ENCODE measurements at places on chromosomes 2 and 18.

GRCh38 chr2:105812180-105813044 is 67.7 kb downstream of the NCK2 start:
- no peak for DNase-seq

GRCh38 chr2:9205486-9205885 is 1.1 kb upstream of the ASAP2 start:
- no peak for DNase-seq

- no peak for DNase-seq
Observed at GRCh38 chr2:33388996-33389395, 87.5 kb upstream of the RASGRP3 start.

- no peak for DNase-seq
Observed at GRCh38 chr2:226139759-226140158, 659.9 kb downstream of the IRS1 start.

- DNase-seq = no peak
Observed at GRCh38 chr2:9274701-9275343, 68.2 kb downstream of the ASAP2 start.

- no peak for DNase-seq
Observed at GRCh38 chr18:5444269-5444668, 99.5 kb downstream of the EPB41L3 start.

DNA sequence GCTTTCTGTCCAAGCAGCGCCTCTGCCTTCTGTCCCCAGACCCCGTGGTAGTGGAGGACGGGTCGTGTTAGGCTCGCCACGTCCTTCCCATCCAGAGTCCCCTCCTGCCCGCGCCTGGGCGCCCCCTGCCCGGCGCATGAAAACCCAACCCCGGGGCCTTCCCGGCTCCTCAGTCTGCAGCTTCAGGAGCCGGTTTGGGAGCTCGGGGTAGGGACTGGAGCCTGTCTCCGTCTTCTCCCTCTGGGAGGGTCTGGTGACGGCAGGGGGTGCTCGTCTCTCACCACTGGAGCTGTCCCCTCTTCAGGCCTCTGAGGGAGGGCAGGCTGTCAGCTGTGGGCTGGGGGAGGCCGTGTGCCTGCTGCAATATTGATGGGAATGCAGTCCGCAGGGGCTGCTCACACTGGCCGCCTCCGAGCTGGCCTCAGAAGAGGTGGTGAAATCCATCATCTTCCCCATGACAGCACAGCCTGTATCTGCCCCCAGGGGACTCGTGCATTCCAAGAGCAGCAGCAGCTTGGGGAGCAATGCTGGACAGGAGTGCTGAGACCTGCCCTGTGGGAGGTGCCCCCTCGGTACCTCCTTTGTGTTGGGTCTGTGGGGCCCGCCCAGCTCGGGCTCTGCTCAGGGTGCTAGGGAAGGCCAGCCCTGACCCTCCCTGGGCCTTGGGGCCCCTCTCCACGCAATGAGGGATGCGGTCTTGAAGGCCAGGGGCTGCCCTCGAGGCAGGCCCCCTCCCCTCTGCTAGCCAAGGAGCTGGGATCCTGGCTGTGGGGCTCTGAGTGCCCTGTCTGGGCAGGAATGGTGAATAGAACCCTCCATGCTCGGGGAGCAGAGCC is 17.8 kb upstream of the KLHL30 start:
- DNase-seq = peak; percentile 77

DNA sequence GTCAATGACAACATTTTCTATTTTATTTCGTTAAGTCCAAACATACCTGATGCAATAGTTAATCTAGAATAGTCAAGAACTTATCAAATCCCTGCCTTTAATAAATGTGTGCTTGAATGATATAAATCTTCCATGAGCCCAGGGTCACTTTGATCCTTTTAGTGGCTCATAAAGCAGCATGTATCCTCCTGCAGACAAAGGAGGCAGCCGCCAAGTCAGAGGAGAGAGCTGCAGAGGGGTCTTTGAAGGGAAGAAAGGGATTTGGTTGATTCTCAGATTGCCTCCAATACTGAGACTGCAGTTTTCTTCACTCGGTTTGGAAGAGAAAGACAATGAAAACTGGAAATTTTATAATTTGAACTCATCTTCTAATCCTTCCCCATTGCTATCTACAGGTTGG is 378.4 kb upstream of the PIK3C3 start:
- DNase-seq = no peak

GRCh38 chr2:27014771-27015433 is 17.9 kb upstream of the TMEM214 start:
- no peak for DNase-seq

- DNase-seq = peak; percentile 70
Observed at GRCh38 chr18:9642799-9643462, 28.6 kb upstream of the PPP4R1 start.

DNA sequence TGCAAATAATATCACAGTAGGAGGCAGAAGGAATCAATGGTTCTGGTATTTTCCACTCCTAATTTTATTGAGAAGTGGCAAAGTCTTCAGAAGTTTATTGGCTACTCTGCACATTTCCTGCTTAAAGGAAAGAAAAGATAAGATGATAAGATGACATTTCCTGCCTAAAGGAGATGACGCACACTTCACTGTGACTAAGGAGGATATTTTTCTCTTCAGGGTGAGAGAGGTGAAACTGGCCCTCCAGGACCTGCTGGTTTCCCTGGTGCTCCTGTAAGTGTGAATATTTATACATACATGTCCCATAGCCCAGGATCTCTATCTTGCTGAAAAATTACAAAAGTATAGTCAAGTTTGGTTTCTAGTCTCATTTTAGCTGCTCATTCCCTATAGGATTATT is 27.9 kb downstream of the COL3A1 start:
- no peak for DNase-seq

DNA sequence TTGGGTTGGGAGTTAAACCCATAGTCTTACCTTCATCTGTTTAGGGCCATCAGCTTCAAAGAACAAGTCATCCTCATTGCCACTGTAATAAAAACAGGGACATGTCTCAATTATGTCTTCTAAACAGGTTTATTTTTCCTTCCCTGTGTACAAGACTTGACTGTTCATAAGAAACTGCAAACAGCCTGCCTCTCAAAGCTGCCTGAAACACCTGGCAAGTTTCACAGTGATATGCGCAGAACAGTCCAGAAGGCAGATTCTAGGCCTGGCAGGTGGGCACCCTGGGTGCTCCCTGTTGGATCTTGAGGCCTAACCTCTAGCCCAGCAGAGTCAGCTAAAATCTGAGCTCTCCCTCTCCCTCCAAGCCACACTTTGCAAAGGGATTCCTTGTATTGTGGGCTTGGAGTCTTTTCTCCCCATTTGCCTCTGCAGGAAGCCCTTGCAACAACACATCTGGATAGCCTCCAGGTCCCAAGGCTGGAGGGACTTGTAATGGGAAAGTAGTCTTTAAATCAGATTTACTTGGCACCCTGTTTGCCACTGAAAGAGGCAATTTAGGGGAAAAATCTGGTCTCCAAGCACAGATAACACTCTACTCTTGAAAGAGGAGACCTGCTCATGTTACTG is 930 bp downstream of the IL1B start:
- no peak for DNase-seq

GRCh38 chr18:76988827-76989646 is 143.5 kb downstream of the MBP start:
- peak; percentile 24 for DNase-seq

GRCh38 chr2:99595373-99595772 is 105.6 kb upstream of the REV1 start:
- no peak for DNase-seq

DNA sequence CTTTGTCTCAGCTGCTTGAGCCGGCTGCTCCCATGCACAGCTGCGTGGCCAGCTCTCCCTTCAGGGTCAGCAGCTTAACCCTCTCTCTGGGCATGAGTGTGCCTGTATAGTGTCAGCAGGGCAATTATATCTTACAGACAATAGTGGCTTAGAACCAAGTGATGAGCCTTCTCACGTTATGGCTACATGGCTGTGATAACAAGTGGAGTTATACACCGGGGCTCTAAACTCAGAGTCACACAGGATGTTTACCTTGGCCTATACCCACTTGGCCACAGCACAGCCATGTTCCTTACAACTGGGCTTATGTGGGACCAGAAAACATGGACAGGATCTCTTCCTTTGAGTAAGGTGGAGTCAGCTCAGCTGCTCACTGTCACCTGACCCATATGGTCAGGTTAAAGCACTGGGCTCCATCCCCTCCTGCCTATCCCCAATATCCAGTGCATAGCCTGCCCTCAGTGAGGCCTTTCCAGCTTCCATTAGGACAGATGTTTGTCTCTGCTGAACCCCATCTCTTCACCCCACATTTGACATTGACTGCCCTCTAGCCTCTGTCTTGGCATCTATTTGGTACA is 294.2 kb upstream of the NCKAP5 start:
- DNase-seq = peak; percentile 16

GRCh38 chr2:127680706-127681287 is 5.5 kb upstream of the LIMS2 start:
- DNase-seq = peak; percentile 45

GRCh38 chr2:30706534-30707303 is 100.5 kb downstream of the CAPN13 start:
- peak; percentile 69 for DNase-seq

DNA sequence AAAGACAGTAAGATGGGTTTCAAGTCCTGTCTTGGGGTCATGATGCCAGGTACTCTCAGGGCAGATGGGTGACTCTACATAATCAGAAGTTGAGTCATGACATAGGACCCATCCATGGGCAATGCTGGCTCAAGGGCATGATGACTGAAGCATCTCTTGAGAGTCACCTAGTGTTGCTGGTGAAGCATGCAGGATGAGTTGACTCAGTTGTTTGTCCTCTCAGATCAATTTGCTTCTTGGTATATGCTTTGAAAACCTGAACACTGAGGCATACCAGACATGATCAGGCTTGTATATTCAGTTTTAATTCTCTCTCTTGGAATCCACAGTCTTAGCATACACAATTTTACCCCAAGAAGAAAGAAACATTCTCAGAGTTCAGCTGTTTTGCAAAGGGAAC is 658.9 kb upstream of the NXPH2 start:
- no peak for DNase-seq

- no peak for DNase-seq
Observed at GRCh38 chr2:217258170-217258569, 398.3 kb upstream of the TNP1 start.

- DNase-seq = no peak
Observed at GRCh38 chr2:170371231-170371998, 193.5 kb downstream of the MYO3B start.

- DNase-seq = no peak
Observed at GRCh38 chr18:68713796-68714195, 1.1 kb downstream of the TMX3 start.

GRCh38 chr2:201182650-201183364 is at the start of gene CASP10:
CASP10 (plus strand) TSS chr2:201183141; CDS start chr2:201185778, 2,637 bp downstream.
- DNase-seq = no peak

- peak; percentile 71 for DNase-seq
Observed at GRCh38 chr2:22355816-22356433, 1029.1 kb upstream of the KLHL29 start.

DNA sequence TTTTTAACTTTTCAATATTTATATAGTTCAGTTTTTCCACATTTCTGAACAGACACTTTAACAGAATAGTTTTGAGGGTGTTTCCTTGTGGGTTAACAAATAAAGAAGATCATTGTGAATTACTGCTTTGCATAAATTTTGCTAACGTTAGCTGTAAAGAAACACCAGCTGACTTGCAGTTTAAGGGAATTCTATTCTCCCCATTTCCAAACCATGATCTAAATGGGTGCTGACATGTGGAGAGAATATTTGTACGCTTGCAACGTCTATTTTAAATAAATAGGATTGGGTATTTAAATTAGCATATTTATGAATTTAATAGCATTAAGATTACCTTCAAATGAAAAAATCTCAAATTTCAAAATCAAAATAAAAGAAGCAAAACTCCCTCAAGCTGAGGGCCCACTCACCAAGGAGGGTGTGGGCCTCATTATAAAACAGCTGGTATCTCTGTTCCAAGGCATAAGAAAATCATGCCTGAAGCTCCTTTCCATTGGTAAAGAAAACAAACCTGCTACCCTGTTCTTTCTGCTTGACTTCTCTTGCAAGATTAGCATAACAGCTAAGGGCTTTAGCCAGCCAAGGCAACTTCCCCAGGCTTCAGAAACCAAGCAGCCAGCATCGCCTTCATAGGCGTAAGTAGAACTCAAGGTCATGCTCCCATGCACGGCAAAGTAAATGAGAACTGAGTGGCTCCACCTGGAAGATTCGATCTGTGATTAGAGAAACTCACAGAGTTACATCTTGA is 3.2 kb downstream of the MRO start:
- DNase-seq = no peak

- DNase-seq = peak; percentile 79
Observed at GRCh38 chr18:25832001-25832604, 258.3 kb downstream of the SS18 start.

GRCh38 chr18:51447351-51448342 is 250.2 kb upstream of the MEX3C start:
- peak; percentile 82 for DNase-seq

DNA sequence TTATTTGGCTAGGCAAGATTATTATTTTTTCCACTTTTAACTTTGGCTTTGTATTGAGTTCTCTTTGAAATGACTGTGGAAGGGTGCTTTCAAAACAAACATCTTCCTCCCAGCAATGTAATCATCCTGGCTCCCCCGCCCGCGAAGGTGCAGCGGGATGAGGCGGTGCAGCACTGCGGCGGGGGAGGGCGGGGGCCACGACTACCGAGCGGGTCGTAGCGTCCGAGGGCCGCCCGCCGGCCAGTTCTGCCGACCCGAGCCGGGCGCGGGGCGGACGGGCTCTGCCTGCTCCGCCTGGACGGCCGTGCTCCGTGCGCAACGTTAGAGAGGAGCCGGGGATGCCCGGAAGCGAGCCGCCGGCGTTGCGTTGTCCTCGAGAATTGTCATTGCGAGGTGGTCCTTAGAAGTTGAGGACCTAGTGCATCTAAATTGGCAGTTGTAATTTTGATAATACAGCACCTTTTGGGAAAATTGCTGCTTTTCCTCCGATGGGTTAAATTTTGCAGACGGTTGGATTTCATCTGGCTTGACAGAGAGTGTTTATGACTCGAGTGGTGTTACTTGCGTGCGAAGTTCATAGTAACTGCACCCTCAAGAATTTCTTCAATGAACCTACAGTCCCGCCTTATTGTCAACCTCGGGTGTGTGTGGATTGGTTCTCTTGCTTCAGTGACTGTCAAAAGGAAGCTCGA is 1.1 kb downstream of the EPC2 start:
- DNase-seq = peak; percentile 72

DNA sequence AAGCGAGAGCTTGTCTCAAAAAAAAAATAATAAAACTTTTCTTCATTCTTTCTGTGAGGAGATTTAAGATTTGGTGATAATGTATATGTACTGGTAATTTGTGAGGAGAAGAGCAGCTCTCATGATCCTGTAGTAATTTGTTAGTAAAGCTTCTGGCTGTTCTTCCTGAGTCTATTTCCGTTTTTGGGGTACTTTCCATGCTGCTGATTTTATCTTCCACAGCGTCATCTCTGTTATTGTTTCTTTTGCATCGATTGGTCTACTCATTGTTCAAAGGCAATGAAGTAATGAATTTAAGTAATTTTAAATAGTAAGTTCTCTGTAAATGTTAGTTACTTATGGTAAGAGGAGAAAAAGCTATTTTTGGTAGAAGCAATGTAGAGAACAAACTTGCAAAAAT is 12.0 kb downstream of the NDUFAF7 start:
- no peak for DNase-seq

- DNase-seq = no peak
Observed at GRCh38 chr2:187529977-187530721, 24.1 kb downstream of the TFPI start.
